ENCODE measurements at places on chromosomes 7 and 10.

GRCh38 chr10:132618158-132618919 is 80.8 kb downstream of the INPP5A start:
- DNase-seq = no peak

DNA sequence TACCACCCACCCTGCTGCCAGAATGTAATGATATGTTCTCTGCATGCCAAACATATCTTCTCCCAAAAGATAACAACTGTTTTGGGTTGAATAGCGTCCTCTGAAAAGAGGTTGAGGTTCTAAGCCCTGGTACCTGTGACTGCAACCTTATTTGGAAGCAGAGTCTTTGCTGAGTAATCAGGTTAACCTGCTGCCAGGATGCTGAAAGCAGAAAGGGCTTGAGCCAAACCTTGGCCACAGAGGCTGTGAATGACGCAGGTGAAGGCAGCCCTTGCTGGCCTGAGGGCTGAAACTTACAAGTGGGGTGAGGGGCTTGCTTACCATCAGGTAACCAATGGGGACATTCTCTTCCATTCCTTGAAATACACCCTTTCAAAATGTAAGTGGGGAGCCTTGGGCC is 151.8 kb upstream of the RHEB start:
- DNase-seq = no peak

GRCh38 chr7:94510582-94511496 is 1.2 kb downstream of the CASD1 start:
- DNase-seq = no peak

DNA sequence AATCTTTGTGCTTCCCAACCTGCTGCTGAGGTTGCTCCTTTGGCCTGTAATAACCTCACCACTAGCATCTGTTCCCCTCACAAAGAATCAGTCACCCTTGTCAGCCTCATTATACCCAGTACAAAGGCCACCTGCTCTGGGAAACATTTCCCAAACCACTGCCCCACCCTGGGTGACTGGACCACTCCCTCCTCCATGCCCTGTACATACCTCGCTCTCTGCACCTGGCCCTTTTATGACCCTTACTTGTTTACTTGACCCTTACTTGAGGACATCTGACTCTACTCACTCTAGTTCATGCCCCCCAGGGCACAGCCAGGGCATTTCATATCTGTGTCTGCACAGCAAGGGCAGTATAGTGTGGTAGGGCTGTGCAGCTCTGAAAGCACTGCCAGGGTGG is 21.4 kb upstream of the AOC1 start:
- no peak for DNase-seq

DNA sequence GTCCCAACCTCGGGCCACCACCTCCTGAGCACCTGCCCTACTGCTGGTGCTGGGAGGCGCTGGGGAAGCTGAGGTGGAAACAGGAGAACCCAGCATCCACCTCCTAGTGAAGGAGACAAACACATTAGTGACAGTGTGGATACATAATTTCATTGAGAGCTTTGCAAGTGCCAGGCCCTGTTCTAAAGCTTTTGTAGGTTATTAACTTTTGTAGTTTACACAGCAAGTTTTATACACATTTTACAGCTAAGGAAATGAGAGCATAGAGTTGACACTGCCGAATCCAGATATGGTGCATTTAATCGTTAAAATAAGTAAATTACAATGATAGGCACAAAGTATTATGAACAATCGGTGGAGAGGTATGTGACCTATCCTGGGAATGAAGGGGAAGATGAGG is 466.1 kb upstream of the C7orf33 start:
- no peak for DNase-seq

DNA sequence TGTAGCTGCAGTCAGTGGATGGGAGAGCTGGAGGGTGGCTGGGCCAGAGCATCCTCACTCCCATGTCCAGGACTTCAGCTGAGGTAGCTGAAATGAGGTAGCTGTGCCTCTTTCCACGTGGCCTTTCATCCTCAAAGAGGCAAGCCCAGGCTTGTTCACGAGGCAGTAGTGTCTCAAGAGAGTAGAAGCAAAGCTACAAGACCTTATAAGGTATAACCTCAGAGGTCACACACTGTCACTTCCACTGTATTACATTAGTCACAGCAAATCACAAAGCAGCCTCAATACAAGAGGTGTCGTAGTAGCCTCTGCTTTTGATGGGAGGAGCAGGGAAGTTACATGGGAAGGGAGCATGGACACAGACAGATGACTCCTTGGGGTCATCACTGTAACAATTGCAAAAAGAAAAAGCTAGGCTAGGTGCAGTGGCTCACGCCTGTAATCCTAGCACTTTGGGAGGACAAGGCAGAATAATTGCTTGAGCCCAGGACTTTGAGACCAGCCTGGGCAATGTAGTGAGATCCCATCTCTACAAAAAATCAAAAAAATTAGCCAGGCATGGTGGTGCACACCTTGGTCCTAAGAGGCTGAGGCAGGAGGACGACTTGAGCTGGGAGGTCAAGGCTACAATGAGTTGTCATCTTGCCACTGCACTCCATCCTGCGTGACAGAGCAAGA is 97.5 kb downstream of the SKIDA1 start:
- no peak for DNase-seq

- no peak for DNase-seq
Measured at GRCh38 chr7:11376529-11376928, 402.9 kb downstream of the PHF14 start.

GRCh38 chr10:70699659-70700174 is 27.4 kb downstream of the ADAMTS14 start:
- no peak for DNase-seq

- DNase-seq = no peak
Measured at GRCh38 chr10:116444527-116445142, 17.0 kb downstream of the PNLIPRP3 start.

All from activated CD8-positive, alpha-beta memory T cell treated with anti-CD3 and anti-CD28 coated beads for 1 hour (primary cell).